Activated naive CD4-positive, alpha-beta T cell treated with anti-CD3 and anti-CD28 coated beads, Interleukin-2, amount 50 U/mL, for 72 hours (primary cell): ENCODE measurements at places on chromosomes 16 and 17.

- no peak for DNase-seq
These were observed 1.2 kb upstream of the RFFL start for GRCh38 chr17:35064516-35065215.

- DNase-seq, result no peak
These were observed 13.4 kb downstream of the CD300E start for GRCh38 chr17:74610108-74610507.

DNA sequence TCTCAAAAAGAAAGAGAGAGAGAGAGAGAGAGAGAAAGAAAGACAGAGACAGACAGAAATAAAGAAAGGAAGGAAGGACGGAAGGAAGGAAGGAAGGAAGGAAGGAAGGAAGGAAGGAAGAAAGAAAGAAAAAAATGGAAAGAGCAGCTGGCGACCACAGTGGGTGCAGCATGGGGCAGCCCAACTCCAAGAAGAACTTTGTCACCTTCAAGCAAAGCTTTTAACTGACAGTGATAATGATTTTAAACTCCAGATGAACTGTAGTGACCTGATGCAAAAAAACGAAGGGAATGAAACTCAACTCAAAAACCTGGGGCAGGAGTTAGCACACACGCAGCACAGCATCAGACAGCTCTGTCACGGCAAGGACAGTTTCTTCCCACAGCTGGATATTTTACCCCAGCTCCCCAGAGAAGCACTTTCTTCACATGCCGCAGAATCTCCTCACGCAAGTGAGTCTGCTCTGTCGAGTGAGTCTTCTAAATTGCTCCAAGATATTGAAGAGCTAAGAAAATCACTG is 5.0 kb upstream of the ARHGAP17 start:
- no peak for DNase-seq

DNA sequence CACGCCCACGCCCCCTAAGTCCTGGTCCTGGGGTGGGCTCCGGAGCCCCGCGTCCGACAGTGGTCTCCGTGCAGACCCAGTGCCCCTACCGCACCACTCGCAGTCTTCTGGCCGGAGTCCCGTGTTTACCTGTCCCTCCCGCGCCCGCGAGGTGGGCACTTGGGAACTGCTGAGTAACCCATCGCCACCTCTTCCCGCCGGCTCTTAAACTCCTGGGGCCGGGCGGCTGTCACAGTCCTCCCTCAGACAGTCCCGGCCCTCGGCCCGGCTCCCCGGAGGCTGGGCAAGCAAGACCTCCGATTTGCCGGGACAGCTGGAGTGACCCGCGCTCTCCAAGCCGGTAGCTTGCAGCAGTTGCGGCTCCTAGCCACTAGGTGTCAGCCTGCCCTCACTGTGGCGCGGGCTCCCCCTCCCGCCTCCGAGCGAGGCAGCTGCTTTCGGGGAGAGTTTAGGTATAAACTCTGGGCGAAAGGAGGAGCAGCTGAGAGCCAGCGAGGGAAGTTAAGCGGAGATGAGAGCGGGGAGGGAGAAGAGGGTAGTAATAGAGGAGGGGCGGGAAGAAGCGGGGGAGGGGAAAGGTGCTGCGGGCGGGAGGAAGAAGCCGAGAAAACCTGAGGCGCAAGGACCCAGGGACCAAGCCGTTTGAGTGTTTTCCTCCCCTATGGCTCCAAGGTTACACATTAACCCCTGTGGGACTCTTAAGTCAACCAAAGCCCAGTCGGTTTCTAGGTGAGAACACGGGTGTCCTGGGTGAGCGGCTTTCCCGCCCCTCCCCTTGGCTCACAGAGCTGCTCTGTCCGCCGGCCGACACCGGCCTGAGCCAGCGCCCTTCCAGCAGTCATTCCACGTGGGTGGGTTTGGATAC is 826 bp upstream of the TLCD1 start:
- DNase-seq, result peak; percentile 95

GRCh38 chr16:23930791-23931190 is 95.0 kb downstream of the PRKCB start:
- DNase-seq, result no peak

- DNase-seq, result no peak
These were observed 47.4 kb upstream of the NUDT7 start for GRCh38 chr16:77674888-77675287.

DNA sequence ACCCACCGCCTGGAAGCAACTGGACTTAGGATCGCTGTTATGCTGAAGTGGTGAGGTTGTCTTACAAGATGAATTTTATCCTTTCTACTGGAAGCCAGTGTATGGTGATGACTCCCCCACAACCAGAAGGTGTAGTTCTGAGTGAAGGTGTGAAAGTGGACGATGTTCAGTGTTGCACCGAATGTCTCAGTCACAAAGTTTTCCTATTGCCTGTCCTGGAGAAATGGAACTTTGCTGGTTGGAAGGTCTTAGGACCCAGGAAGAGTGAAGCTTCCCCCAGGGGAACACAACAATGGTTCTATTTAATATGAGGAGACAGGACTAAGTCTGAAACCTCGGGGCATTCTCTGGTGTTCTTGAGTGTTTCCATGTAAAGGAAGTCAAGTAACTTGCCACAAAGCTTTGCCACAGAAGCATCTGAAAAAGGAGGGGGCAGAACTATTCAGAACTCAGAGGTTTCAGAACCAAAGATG is 44.2 kb downstream of the USP22 start:
- no peak for DNase-seq

DNA sequence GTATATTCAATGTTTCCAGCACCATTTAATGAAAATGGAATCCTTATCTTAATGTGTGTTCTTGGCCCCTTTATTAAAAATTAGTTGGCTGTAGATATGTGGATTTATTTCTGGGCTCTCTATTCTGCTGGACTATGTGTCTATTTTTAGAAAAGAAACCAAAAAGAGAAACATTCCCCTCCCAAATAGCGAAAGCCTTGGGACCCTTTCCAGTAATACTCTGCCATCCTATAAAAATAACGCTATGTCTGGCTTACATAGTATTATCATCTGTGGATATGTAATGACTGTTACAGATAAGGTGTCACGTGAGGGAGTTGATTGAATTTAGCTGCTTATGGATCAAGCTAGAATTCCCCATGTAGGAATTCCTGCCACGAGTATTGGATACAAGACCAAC is 279.3 kb upstream of the KIF2B start:
- DNase-seq, result no peak

DNA sequence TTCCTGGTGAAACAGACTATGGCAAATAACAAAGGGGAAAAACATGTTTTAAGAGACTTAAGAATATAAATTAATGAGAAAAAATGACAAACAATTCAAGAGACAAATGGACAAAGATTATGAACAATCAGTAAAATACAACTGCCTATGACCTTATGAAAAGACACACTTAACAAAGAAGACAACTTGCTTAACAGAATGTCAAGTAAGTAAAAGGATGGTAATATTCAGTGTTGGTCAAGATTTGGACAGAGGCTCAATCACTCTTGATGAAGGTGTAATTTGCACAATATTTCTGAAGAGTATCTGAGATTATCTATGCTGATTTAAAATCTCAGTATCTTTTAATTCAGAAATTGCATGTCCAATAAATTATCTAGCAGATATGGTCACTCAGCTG is 34.4 kb downstream of the CREBBP start:
- no peak for DNase-seq

- no peak for DNase-seq
These were observed 2.6 kb downstream of the FN3KRP start for GRCh38 chr17:82718986-82719685.

DNA sequence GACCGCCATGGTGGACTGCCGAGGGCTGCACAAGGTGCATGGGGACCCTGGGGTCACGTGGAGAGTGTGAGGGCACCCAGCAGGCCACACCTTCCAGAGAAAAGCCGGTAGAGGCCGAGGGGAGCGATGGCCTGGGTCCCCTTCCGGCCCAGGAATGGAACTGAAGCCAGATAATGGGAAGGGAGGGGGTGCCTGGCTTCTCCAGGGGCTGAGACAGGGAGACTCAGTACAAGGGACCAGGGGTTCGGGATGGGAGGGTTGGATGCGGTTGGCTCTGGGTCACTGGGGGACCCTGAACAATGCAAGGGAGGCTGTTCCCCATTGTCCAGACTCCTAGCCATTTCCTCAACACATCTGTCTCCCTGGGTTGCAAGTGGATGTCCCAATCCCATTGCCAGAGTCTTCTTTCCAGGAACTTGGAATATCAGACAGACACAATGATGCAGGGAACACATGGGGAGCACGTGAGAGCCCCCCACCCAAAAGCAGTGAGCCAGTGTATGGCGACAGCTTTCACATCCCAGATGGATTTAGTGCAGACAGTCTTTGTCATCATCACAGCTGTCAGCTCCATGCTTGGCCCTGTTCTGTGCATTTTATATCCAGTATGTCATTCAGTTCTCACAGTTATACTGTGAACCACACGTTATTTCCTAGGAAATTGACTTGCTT is 23.6 kb upstream of the DNAI2 start:
- no peak for DNase-seq

DNA sequence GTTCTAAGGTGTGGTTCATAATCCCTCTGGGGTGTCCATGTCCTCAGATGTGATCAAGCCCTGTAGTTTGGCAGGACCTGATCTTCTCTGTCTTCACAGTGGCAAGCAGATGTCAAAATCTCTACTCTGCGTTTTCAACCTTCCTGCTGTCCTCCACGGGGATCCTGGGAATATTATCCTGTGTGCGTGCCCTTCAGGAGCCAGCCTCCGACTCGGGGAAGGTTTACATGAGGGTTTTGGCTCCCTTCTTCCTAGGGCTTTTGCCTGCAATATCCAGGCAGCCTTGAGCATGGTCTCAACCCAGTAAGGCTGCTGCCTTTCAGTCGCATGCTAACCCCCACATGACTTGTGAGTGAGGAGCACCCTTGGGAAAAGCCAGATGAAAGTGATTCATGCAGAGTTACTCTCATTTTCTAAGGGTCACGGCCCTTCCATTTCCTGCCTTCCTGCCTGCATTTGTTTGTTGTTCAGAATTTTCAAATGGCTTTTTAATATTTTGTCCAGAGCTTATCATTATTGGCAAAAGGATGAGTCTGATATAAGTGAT is 202.2 kb upstream of the CHMP6 start:
- no peak for DNase-seq

DNA sequence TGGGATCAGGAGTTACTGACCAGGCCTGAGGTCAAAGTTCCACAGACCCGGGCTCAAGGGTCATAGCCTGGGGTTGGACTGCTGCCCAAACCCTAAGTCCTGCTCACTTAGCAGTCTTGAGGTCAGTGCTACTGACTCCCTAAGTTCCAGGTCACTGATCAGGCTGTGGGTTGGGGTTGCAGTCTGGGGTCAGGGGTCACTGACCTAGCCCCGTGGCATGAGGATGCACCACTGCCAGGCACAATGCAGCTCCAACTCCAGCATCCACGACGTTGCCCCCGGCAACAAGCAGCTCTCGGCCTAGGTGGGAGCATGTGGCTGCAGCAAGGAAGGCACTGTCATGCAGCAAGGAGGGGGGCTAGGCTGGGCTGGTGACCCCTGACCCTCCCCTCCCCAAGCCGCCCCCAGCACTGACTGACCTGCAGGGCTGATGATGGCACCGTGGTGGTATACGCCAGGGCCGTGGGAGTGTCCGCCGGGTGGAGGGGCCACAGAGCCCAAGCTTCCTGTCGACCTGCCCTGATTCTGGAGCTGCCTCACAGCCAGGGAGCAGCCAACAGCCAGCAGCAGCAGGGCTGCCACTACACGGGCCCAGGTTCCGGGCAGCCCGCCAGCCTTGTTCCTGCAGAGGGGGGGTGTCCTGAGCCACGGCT is 1.1 kb downstream of the GGT6 start:
- no peak for DNase-seq

GRCh38 chr16:628321-629061 is 2.3 kb upstream of the WFIKKN1 start:
- no peak for DNase-seq

DNA sequence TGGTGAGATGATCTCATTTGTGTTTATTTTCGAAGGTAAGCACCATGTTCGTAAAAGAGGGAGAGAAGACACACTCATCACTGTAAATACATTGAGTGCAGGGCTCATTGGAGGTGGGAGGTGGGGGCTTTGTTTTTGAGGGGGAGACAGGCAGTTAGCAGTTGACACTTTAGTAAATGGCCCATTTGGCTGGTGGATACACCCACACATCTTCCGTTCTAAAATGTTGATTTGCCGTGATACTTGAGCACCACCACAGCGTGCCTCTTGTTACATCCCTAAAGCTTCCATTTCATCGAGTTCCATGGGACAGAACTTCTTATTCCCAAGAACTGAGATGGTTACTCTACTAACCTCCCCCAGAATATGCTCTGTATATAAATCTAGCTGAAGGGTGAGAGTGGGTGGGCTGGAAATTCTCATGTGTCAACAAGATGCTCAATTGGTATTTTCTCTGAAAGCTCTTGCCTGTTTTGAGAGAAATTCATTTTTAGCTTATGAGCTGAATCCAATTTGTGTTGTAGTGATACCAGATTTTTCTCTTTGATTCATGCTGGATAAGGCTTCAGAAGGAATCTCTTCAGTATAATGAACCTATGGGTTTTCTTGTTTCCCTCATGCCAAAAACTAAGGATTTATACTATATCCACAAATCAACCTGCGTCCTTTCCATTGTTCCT is 314.3 kb downstream of the RBFOX1 start:
- DNase-seq, result no peak

GRCh38 chr17:45334701-45335677 is 18.2 kb upstream of the MAP3K14 start:
- no peak for DNase-seq

DNA sequence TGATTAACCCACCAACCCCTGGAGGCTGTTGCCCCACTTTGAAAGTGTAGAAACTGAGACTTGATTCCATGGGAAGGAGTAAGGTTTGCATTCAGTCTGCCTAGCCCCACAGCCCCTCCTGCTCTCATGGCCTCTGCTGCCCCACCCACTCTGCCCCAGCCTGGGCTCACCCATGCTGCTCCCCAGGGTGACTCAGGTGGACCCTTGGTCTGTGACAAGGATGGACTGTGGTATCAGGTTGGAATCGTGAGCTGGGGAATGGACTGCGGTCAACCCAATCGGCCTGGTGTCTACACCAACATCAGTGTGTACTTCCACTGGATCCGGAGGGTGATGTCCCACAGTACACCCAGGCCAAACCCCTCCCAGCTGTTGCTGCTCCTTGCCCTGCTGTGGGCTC is 6.5 kb downstream of the PRSS41 start:
- DNase-seq, result peak; percentile 18

- DNase-seq, result no peak
These were observed 7.6 kb downstream of the CA10 start for GRCh38 chr17:52150935-52151334.

DNA sequence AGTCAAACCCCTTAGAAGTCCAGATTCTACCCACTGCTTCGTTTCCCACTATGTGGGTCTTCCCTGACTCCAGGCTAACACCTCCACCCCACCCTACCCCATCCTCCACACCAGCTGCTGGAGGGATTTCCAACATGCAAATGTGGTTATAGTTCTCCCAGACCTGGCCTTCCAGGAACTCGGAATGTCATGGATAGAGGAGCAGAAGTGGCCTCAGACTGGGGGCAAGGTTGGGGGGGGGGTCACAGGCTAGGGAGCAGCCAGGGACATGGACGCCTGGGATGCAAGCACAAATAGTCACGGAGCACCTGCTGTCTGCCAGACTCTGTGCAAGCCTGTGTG is 2.0 kb downstream of the CAMKK1 start:
- no peak for DNase-seq
